ENCODE measurements at places on chromosomes 2 and 18. TPM values are rescaled to one million over a fixed set of nuclear protein-coding genes. Genes with fewer than 3 reads are reported as not detected.

DNA sequence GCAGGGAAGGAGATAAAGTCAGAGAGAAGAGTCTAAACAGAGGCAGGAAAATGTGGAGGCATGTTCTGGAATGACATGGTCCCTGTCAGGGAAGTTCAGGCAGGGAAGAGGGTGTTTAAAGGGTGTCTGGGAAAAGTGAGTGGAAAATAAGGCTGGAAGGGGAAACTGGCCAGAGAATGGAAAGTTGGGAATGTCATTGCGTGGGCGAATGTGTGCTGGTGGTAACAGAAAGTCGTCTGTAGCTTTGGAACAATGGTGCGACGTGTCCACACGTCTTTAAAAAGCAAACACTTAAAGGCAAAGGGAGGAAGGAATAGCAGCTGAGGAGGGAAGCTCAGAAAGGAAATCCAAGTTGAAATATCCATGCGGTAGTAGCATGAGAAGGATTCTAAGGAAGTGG is 469.5 kb upstream of the SALL3 start:
- no peak for DNase-seq

GRCh38 chr2:64019083-64019974 is at the start of gene VPS54:
Gene VPS54 (minus strand): TSS chr2:64019428. CDS start chr2:63983999, 35,429 bp downstream.
- DNase-seq: peak; percentile 43

DNA sequence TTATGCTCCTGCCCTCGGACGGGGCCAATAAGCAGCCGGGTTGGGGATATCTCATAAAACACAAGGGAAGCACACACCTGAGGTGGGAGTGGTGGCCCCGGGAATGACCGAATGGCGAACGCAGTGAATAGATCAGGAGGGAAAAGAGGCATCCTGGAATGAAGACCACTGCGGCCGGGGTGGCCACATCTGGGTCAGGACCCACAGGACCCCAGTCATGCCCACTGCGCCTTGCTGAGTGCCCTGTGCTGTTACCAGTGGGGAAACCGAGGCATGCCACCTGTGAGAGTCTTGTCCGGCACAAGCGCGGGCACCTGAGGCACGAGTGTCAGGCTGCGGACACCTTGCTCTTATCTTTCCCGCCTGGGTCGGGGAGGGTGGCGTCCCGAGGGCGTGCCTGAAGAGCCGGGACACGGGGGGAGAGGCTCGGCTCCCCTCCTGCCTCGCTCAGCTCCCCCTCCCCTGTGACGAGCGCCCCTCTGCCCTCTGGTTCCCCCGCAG is 1.6 kb downstream of the PDCD1 start:
- no peak for DNase-seq

- DNase-seq: no peak
These were observed 120.4 kb downstream of the CHST9 start for GRCh38 chr18:27064673-27065072.

- DNase-seq: no peak
These were observed 47.6 kb downstream of the TEX44 start for GRCh38 chr2:231640241-231640640.

DNA sequence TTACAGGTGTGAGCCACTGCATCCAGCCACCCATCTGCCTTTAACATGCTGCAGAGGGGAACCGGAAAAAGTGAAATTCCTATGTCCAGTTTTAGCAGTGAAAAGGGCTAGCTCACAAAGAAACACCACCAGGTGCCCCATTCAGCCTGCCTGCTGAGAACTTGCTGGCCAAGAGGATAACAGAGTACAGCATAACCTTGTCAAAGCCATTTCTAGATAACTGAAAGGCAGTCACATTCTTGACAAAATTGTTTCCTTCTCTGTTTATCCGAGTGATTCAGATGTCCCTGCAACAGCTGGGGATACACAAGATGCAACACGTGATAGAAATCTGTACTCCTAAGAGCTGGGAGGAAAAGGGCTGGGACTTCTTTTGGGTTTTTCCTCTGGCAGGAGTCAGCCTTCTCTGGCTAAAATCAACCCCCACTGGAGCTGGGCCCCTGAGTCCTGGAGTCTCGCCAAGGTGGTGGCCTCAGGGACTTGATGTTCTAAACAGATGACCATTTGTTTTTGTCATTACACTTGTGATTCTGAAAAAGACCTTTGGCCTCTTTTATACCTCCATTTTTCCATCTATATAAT is 505.4 kb downstream of the BCL11A start:
- no peak for DNase-seq

DNA sequence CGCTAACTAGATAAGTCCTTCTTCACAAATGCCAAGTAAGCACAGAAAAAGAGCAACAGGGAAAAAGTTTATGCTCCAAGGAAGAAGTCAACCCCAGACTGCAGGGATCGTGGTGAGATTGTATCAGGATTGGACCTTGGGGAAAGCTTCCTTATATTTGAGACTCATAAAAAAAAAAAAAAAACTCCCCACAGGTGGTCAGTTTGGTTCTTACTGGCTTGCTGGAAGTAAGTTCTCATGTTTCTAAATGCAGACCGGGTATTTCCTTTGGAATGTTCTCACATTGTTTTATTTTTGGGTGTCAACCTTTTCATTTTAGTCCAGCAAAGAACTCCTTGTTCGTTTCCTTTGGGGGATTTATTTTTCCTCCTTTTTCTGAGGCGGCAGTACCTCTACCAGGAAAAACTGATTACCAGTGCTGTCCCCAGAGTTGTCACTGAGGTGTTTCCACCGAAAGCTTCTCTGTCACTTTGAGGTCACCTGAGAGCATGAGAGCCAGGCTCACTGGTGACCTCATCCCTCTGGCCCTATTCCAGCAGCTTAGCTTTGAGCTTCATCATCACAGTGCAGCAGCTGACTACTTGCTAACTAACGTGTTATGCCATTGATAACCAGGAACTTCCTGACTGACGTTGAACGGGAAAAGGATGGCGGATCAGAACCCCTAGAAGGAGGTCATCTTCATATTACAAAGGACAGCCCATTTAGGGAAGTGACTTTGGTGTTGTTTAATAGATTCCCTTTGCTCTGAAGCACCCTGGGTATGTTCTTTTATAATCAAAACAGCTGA is 16.8 kb upstream of the ATP8B1 start:
- no peak for DNase-seq

- DNase-seq: no peak
These were observed 45.2 kb upstream of the GCG start for GRCh38 chr2:162197069-162197825.

DNA sequence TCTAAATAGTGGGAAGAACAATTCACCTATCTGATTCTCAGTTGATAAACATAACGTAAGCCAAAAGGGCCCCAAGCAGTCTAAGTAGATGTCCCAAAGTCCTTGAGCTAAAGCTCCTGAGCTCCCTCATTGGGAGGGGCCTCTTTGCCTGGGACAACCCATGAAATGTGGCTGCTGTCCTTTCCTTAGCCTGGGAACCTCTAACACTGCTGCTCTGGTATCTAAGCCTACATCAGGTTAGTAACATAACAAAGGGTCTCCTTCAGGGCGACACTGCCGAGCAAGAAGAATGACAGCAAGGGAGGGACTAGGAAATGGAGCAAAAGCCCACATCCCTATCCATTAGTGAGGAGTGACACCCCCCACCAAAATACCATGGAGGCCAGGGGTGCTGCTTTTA is 98.3 kb downstream of the MAPRE2 start:
- DNase-seq: no peak

- no peak for DNase-seq
These were observed 205.1 kb downstream of the ARL4C start for GRCh38 chr2:234291765-234292204.

- DNase-seq: no peak
These were observed 73.1 kb downstream of the FTCDNL1 start for GRCh38 chr2:199777916-199778315.

- no peak for DNase-seq
These were observed 26.2 kb upstream of the TMEM163 start for GRCh38 chr2:134745023-134745422.

DNA sequence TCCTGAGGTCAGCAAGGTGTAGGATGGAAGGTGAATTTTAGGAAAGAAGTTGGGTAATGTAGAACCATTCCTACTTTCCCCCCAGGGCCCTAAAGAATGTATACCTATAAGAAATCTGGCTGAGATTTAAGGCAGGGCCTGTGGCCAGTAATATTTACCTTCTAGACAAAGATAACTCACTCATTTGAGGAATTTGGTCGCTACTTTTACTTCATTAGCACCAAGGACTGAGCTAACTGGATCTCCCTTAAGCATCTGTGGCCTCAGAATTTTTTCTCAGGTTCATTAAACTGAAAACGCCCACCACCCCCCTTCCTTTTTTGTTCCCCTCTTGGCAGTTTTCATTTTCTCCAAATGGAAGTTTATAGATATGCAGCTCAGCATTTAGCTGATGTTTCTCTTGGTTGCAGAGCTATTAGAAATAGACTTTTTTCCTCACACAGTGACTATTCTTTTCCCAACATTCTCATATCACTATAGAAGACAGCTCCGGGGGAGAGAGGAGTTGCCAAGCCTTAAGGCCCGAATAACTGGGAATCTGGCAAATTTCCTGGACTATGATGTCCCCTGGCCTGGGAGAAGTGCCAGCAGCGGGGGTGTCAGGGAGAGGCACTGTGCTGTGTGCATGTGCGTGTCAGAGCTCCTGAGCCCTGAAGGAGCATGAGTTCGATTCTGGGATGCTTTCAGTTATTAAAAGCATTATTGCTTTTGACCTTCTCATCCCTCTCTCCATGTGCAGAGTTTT is 310.9 kb downstream of the PRKCE start:
- DNase-seq: peak; percentile 68

DNA sequence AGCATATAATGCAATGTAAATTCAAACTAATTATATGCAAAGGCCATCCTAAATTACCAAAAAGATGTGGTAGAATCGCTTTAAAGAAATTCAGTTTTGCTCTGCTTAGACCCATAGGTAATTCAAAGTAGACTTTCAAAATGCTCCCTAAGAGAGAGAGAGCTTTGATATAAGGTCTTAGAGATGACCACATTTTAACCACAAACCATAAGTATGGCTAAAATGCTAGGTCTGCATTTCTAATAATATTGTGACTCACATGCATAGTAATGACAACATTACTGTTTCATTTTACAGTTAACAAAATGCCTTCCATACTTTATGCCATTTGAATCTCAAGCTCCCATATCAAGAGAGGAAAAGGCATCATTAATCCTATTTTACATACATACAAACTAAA is 144.5 kb downstream of the RAD51AP2 start:
- DNase-seq: no peak

DNA sequence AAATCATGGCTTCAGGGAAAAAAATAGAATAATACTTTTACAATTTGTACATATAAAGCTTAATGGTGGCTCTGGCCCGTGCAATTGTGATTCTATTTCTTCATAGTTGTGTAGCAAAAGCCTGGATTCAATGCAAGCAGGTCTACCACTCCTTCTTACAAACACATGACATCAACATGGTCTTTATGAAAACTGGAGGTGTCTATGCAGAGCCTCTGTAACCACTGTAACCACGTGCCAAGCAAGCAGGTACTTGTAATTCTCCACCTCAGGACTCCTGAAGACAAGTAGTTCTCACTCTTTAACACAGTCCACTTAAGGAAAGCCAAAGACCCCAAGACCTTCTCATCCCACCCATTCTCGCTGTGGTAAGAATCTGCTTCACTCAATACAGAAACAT is 62.6 kb downstream of the METTL4 start:
- DNase-seq: no peak

DNA sequence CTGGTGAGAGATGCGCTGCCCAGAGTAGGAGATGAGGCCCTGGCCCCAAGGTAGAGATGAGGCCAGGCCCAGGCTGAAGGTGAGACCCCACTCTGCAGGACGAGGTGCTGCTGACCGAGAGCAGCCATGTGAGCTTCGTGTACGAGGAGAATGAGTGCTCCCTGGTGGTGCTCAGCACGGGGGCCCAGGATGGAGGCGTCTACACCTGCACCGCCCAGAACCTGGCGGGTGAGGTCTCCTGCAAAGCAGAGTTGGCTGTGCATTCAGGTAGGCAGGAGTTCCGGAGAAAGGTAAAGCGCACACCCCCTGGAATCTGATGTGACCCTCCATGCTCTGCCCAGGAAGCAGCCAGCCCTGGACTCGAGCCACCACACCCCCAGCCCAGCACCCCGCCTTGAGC is 21.5 kb upstream of the GMPPA start:
- DNase-seq: no peak

DNA sequence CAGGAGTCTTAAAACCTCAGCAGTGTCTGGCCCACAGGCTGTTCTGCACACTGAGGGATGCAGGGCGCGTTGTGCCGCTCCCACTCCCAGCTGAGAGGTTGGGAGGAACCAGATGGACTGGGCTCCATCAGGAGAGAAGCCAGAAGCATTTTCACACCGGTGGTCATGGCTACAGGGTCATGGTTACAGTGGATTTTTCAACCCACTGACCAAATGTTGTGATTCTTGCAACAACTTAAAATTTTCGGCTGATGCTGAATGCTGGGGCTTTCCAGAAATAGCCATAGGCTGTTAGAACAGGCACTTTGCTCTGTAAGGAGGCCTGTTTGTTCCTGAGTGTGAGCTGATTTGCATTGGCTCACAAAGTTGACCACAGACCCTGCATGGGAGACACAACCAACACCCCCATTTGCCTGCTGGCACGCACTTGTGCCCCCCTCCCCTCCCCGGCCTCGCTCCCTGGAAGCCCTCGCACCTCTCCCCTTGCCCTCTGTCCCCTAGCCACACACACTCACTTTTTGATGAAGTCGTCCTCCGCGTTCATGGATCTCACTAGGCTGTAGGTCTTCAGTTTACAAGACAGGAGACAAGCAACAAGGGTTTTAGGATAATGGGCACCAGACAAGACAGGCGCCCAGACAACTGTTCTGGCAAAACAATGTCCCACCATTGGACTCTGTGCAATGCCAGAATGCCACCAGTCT is 3.4 kb downstream of the LPIN1 start:
- DNase-seq: no peak

- no peak for DNase-seq
These were observed 7.6 kb upstream of the BOK start for GRCh38 chr2:241550616-241551580.

DNA sequence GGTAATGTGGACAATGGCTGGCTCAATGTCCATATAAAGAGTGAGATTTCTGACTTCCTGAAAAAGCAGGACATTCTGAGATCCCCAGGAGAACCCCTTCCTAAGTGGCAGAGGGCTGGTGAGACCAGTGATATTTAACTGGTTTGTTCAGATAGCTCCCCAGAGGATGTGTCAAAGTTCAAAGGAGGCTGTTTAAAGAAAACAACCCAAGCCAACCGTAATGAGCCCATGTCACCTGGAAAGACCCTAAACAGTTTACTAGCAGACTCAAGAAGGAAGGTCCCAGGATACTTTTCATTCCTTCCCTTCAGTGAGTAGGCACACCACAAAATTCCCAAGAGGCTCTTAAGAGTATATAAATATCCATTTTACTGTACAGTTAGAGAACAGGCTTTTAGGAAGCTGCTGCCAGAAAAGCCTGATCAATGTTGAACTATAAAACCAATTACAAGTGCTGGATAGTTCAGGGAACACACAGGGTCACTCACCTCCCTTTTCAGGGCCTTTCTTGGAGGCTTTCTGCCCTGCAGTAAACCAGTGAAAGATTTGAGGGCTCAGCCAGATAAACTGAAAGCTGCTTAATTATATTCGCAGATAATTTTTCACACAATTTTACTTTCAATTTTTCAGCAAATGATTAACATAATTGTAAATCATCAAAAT is 293.5 kb downstream of the ASXL3 start:
- no peak for DNase-seq

GRCh38 chr2:158112992-158113391 is 11.3 kb downstream of the UPP2 start:
- DNase-seq: no peak

ALPI gene
- polyA plus RNA-seq: not detected

CRYGD gene
- not detected for polyA plus RNA-seq

HNMT gene
- 44.7 TPM for polyA plus RNA-seq

ADAM23 gene
- polyA plus RNA-seq: 2.4 TPM

MTCL1 gene
- polyA plus RNA-seq: 16.6 TPM

RAB17 gene
- 2.1 TPM for polyA plus RNA-seq

DAW1 gene
- polyA plus RNA-seq: not detected

CNDP1 gene
- 0.20 TPM for polyA plus RNA-seq

IL1R2 gene
- polyA plus RNA-seq: 31.2 TPM

FOXI3 gene
- polyA plus RNA-seq: not detected

CPLX4 gene
- not detected for polyA plus RNA-seq

CFC1 gene
- not detected for polyA plus RNA-seq

Data from urinary bladder (tissue), 4 donors.